ENCODE measurements at places on chromosomes 6 and 20.

DNA sequence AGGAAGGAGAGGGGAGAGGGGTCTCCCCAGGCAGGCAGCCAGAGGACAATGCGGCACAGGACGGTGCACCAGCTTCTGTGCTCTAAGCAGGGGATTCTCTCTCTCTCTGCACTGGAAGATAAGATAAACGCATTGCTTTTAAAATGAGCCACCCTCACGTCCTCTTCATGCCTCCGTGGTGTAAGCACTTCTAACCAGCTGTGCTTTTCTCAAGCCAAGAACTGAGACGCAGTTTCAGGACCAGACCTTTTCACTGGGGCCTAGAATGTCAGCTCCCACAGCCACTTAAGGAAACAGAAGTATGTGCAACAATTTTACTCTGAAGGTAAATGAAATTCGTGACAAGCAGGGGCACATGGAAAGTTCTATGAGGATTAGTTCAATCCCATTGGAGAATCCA is 82.4 kb downstream of the PSMB1 start:
- peak; percentile 33 for DNase-seq

DNA sequence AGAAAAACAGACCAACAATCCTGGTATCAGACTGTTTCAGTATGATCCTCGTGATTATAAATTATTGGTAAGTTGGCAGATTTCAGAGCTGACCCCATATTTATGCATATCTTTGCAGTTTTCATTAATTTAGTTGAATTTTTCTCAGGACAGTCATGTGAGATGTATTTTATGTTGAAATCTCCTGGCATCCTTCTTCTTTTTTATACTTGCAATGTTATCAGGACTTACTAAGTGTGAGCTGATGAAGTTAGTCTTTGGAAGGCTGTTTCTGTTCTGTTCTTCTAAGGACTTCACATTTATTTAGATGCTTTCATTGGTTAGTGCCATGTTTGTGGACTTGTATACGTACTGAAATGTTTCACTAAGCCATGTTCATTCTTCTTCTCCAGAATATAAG is 17.2 kb downstream of the SMPDL3A start:
- no peak for DNase-seq

DNA sequence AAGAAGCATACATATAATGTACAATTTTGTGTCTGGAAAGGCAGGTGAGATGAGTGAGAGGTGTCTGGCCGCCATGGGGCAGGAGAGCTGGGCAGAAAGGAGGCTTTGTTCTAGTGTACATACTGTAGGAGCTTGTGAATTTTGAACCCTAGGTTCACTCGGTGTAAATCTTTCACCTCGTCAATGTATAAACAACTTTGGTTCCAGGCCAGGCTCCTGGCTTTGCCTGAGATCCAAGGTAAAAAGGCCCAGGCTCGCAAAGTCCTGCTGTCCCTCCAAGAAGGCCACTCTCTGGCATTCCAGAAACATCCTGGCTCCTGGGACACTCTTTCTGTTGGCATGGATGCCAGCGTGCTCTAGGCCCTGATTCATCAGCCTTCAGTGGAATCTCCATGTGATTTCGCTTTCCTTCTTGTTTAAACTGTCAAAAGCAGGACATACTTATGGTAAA is 7.1 kb upstream of the SLC22A7 start:
- no peak for DNase-seq

DNA sequence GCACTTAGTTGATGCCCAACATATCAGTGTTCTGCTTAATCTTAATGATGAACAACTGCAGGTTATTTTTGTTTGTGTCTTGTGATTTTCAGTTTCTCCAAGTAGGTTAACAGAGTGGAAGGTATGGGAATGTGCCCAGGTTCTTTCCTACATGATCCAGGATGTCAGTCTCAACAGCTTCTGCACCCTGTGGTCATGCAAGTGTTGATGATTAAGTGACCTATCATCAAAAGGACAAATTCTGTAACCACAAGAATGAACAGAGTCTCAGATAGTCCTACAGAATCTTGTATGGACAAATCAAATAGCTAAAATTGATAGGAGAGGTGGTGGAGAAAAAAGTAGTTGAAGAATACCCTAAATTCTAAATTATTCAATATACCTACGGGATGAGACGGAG is 26.1 kb downstream of the MAN1A1 start:
- peak; percentile 22 for DNase-seq

DNA sequence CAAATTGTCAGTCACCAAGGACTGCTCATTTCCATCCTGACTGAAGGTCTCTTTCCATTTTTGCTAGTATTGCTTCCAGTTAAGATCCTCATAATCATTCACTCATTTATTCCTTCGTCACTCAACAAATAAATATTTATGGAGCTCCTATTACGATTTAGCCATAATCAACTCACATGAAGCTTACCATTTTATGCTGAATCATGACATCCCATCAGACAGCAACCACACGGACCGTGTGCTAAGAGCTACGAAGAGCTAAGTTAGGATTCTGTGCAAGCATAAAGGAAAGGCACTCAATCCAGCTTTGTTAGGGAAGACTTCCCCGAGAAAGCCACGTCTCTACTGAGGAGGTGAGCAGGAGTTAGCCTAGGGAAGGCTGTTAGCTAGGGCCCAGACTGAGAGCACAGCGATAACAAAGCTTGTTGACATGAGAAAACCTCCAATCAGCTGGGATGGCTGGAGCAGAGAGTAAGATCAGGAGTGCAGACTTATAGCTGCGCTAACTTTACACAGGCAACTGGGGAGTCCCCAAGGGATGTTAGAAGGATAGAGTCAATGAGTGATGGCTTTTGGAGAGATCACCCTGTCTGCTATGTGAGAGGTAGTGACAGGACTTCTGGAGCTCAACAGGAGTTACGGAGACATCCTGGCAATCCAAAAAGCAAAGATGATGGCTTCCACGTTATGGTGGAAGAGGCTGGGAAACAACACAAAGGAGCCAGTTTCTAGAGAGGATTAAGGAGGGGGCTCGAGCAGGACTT is 2.6 kb upstream of the GID8 start:
- DNase-seq: no peak

GRCh38 chr6:168599769-168600330 is 158.9 kb downstream of the SMOC2 start:
- no peak for DNase-seq

GRCh38 chr20:47235853-47236638 is 120.5 kb downstream of the ZMYND8 start:
- DNase-seq: no peak
